Stimulated activated CD4-positive, alpha-beta T cell treated with anti-CD3 and anti-CD28 coated beads, Interleukin-1b, Interleukin-23, amount 100 ng/mL, for 1 hour (primary cell): ENCODE measurements at places on chromosomes 5 and 9.

DNA sequence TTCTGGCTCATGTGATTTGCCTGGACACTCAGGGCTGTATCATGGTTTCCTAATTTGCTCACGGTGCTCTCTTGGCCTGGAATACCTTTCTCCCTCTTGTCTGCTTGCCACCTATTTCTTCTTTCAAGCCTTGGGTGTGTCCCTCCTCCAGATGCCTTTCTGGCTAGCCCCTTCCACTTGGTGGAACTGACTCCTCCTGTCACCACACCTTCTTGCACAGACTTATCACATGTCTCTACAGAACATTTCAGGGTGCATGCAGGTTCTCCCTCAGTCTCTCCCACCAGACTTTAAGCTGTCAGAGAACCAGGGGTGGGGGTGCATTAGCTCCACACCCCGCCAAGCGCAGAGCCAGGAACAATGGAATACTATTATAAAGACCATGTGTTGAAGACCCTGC, 1.9 kb downstream of the TBC1D2 start:
- DNase-seq, result no peak

GRCh38 chr9:98158071-98158831, 34.2 kb downstream of the CORO2A start:
- DNase-seq, result no peak

DNA sequence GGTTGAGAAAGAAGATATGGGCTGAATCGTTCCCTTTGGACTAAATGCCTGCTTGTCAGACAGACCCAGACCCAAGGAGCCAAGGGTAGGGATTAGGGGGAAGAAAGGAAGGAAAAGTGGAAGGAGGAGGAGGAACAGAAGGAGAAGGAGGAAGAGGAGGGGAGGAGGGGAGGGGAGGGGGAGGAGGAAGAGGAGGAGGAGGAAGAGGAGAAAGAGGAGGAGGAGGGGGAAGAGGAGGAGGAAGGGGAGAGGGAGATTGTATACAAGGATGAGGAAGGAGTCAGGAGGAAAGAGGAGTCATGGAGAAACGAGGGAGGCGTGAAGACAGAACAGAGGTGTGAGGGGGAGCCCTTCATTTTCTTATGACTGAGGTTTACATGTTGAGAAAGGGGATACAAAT, 46.9 kb upstream of the DNAH5 start:
- DNase-seq, result no peak

GRCh38 chr5:78626009-78626571, 22.5 kb downstream of the LHFPL2 start:
- no peak for DNase-seq

DNA sequence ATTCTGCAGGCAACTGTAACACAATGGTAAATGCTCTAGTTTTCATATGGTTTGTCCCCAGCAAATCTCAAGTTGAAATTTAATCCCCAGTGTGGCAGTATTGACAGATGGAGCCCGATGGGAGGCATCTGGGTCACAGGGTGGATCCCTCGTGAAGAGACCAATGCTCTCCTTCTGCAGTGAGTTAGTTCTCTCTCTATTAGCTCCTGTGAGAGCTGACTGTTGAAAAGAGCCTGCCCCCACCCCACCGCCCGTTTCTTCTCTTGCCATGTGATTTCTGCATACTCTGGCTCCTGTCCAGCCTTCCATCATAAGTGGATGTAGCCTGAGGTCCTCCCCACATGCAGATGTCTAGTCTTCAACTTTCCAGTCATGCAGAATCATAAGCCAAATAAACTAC, 27.0 kb downstream of the IARS1 start:
- no peak for DNase-seq

DNA sequence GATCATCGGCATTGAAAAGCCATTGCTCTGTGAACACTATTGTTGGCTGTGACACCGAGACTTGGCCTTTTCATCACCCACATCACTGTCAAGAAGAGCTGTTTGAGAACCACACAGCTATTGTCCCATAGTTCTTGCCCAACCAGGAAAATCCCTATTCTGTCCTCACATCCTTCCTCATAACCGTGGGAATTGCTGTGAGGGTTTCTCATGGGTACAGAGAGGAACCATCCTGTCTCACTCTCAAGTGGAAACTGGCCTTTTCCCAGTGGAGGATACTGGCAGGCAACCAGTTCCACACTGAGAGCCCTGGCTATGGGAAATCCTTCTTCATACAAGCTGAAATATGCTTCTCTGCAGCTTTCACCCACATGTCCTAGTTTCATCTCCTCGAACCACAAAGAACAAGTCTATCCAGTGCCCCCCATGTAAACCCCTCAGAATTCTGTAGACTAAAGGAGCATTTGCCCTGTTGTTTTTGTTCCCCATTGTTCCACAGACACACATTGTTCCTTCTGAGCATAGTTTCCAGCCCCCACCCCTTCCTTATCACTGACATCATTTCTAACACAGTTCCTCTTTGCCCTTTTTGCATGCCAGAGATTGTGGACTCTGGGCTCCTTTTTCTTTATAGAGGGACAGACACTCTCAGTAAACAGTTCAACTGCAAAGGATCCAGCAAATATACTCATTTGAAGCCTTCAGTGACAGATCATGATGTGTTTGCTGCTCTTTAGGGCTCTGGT, 57.8 kb upstream of the C5orf46 start:
- DNase-seq, result no peak

DNA sequence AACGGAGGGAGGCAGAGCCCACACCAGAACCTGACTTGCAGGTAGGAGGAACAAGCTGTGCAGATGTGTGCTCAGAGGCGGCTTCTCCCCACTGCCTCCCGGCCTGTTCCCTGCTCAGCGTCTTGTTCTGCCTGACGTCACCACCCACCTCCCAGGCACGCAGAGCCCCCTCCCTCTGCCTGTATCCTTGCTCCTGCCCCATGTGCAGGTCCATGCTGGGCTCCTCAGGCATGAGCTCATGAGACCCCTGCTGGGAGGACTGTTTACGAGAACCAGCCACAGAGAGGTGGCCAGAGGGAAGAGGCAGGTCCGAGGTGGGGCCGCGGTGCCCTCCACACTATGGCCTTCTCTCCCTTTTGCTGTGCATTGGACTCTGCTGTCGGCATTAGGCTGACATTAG, 45.5 kb downstream of the SLC6A3 start:
- no peak for DNase-seq

DNA sequence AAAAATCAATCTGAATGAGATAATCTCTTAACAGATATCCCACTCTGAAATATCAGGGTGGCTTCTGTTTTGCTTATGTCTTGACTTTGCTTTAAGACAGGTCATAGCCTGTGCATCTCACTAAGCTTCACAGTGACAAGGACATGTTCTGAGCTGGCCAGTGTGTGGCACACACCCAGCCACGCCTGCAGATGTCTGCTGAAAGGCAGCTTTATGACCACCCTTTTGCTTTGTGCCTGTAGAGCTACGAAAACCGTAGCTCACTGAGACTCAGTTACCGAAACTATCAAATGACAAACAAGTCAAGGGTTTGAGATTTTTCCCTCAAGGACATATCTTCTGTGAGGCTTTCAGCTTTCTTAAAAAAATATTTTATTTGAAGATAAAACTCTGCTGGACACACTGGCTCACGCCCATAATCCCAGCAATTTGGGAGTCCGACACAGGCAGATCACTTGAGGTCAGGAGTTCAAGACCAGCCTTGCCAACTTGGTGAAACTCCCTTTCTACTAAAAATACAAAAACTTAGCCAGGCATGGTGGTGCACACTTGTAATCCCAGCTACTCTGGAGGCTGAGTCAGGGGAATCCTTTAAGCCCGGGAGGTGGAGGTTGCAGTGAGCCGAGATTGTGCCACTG, 233.2 kb downstream of the SPATA31A1 start:
- no peak for DNase-seq

GRCh38 chr5:154331232-154331631, 114.6 kb upstream of the SAP30L start:
- DNase-seq, result no peak

- no peak for DNase-seq
Observed at GRCh38 chr5:112614285-112614684, 123.4 kb upstream of the APC start.

DNA sequence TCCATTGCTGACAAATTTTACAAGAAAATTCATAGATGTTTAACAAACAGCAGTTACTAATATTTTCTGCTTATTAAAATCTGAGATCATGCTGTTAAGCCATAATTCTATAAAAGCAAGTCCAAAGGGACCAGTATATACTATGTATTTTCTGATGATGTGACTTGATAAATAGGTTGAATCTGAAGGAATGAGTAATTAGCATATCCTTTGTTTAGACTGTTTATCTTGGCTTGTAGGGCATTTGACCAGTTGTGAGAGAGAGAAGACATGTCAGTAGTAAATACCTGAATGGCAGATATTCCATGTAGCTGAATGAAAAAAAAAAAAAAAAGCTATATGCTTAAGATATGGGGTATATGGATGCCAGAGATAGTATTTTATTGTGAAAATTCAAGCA, 14.6 kb downstream of the CPEB4 start:
- no peak for DNase-seq

GRCh38 chr5:1959231-1959630, 76.5 kb upstream of the IRX4 start:
- DNase-seq, result no peak

GRCh38 chr9:108994695-108995094, 18.6 kb downstream of the CTNNAL1 start:
- DNase-seq, result no peak

DNA sequence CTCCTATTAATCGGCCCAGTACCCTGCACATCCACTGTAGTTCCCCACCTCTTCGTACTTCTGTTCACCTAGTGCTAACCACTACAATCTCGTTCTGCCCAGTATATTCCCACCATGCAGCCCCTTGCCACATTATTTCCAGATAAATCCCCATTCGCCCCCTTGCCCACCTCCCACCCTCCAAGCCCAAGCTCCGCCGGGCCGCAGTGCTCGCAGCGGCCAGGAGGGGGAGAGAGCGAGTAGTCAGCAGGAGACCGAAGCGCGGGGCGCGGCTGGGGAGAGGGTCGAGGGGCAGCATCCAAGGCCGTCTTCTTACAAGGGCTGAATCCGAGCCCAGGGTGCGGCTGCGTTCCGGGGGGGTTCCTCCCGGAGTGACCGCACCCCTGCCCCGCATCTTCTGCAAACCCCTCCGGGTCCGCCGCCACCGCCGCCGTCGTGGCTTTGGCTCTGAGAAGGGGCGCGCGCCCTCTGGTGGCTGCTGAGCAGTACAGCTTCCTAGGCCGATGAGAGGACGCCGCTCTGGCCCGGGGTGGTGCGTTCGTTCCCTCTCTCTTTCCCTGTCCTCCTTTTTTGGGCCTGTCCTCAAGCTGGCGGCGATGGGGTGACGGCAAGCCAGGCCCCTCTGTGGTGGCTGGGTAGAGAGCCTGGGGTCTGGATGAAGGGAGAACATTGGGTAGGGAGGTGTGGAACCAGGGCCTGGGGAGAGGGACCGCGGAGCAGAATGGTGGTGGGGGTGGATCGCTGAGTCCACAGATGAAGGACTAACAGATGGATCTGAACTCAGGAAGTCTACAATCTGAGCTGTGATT, 30.0 kb upstream of the PSD2 start:
- peak; percentile 77 for DNase-seq

GRCh38 chr9:112631313-112632070, 86.4 kb downstream of the INIP start:
- DNase-seq, result no peak

DNA sequence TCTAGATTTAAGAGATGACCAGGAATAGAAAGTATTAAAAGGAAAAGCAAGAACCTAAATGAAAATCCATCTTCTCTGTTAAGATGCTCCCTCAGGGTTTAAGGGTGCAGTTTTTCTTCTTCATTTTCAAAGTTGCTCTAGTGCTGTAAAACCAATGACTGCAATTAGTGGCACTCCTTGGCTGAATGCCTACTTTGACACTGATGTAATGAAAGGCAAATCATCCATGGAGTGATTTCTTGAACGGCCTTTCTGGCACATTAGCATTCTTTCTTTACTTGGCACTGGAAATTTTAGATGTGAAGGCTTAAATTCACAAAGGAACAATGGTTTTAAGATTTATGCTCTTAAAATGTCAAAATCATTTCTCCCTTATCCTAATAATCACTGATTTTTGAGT, 19.3 kb upstream of the ISCA1 start:
- no peak for DNase-seq
